ENCODE measurements at places on chromosomes 3 and 15.

GRCh38 chr3:97970156-97970555, 2.1 kb downstream of the RIOX2 start:
- DNase-seq, result no peak

GRCh38 chr3:119582178-119582577, 2.9 kb downstream of the ADPRH start:
- no peak for DNase-seq

- no peak for DNase-seq
Observed at GRCh38 chr15:77430652-77431051, 10.0 kb downstream of the HMG20A start.

DNA sequence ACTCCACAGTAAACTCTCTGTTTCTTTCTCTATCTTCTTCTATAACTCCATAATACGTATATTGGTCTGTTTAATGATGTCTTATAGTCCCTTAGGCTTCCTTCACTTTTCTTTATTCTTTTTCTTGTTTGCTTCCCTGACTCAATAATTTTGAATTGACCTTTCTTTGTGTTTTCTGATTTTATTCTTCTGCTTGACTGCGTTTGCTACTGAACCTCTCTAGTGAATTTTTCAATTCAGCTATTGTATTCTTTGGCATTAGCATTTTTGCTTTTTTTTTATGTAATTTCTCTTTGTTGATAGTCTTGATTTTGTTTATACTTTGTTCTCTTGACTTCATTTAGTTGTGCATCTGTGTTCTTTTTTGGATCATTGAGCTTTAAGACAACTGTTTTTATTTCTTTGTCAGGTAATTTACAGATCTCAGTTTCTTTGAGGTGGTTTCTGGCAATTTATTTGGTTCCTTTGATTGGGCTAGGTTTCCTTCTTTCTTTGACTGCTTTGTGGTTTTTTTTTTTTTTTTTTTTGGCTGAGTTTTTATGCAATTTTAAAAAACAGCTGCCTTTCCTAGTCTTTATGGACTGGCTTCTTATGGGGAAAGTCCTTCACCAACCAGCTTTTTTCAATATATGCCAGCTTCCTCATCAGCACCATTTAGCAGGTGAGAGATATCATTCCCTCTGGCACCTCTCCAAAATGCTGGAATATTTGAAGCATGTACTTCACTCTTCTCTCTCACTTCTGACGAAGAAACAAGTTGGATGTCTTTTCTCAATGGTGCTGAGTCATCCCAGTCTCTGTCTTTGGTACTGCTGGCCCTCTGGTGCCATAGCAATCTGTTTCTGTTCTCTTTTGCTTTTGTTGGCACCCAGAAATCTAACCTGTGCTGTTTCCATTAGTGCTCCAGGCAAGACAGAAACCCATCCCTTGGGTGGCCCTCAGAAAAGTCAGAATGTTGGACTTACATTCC, 17.6 kb downstream of the RSRC1 start:
- no peak for DNase-seq

- no peak for DNase-seq
Observed at GRCh38 chr15:59247364-59247763, 40.7 kb downstream of the LDHAL6B start.

- DNase-seq, result no peak
Observed at GRCh38 chr3:172148702-172149565, 109.6 kb downstream of the FNDC3B start.

DNA sequence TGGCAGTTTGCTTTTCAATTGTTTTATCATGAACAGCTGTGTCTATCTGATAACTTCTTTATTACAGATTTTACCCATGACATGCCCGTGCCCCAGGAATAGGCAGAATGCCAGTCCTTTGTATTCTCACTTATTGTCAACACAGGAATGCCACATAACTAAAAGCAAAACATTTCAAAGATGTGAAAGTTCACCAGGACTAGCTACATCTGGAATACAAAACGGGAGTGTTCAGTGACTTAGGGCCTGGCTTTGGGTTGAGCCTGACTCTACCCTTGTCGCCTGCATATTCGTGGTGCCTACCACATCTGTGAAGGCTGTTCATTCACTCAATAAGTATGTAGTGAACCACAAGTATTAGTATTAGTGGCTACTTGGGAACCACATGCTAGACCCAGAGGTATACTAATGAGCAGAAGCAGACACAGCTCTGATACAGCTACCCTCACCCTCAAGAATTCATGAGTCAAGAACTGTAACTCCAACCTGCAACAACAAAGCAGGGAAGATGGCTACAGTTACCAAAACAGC, 2.9 kb downstream of the TNFSF10 start:
- no peak for DNase-seq

DNA sequence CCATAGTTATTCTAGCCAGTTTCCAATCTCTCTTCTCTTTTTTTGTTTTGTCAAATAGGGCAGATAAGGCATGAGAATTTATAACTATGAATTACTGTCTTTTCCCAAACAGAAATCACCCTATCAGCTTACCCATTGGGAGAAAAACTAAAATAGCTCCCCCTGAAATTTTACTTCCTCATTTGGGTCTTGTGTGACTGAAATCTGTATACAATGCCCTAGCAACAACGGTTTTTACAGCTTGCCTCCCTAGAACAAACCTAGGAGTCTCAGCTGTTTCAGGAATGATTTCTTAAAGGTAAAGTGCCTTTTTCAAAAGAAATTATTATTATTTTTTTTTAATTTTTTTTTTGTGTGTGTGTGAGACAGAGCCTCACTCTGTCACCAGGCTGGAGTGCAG, 56.8 kb downstream of the CD86 start:
- no peak for DNase-seq

DNA sequence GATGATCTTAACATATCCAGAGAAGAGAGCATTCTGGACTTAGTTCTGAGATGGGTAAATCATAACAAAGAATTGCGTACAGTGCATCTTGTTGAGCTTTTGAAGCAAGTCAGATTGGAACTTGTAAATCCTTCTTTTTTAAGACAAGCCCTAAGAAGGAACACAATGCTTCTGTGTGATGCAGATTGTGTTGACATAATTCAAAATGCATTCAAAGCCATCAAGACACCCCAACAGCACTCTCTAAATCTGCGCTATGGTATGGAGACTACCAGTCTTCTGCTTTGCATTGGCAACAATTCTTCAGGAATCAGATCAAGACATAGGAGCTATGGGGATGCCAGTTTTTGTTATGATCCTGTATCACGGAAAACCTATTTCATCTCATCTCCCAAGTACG, 8.6 kb downstream of the KBTBD12 start:
- DNase-seq, result no peak

GRCh38 chr3:170589113-170589512, 3.2 kb upstream of the SLC7A14 start:
- DNase-seq, result no peak

DNA sequence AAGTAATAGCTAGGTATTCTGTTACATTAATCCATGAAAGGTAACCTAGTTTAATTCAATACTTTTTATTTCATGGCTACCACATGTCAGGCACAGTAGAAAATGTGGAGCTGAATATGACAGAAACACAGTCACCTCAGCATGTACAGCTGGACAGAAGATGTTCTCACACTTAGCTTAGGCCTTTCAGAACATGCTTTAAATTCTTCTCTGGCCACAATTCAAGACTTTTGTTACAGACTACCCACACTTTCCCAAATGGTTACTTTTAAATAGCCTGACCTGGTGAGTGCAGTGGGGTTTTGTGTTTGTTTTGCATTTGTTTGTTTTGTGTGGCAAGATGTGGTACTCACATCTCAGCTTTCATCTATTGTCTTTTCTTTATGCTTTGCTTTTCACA, 1079.5 kb downstream of the IGSF11 start:
- no peak for DNase-seq

GRCh38 chr3:71398157-71398836, 185.2 kb downstream of the FOXP1 start:
- DNase-seq, result no peak

GRCh38 chr3:117141812-117142211, 432.2 kb downstream of the TUSC7 start:
- no peak for DNase-seq

DNA sequence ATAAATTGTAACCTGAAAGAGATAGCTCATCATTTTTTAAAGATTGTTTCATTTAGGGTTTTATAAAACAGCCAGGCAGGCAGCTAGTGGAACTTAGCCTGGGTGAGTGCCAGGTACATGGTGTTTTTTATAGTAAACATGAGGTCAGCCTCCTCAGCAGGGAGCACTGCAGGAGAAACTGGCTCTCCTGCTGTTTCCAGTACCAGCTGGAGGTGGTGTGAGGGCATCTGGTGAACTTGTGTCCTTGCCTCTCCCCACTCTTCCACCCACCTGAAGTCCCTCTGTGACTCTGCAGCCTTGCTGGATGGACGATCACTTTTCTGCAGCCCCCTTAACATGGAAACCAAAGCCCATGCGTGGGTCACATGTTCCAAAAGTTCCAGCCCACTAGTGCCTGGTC, 128.4 kb downstream of the FAM174B start:
- no peak for DNase-seq

- DNase-seq, result no peak
Observed at GRCh38 chr3:140505213-140505612, 172.7 kb upstream of the TRIM42 start.

Data from nucleus accumbens (tissue), 56 donors.